Karpas-422 (cell line): ENCODE measurements at places on chromosomes 11 and 22. TPM values are rescaled to one million over a fixed set of nuclear protein-coding genes. Genes with fewer than 3 reads are reported as not detected.

GALNT18 gene
- not detected in 2 replicates for total RNA-seq

TREH gene
- total RNA-seq = not detected in 2 replicates

YPEL1 gene
- total RNA-seq = 1.6 and 1.8 TPM in 2 replicates

SERHL2 gene
- total RNA-seq = 3.2 and 3.7 TPM in 2 replicates

DNA sequence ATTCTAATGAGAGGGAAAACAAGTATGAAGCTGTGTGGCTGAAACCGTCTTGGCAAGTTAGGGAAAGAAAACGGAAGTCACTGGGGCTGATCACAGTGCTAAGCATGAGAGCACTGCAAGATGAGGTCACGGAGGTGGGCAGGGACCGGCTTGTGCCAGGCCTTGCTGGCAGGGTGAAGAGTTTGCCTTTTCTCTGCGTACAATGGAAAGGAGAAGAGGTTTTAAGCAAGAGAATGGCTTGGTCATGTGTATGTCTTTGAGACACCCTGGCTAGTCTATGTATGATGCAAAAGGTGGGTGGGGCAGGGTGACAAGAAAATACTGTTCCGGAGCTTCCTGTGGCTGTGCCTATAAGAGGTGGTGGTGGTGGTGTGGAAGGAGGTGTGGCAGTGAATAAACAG is 567.9 kb downstream of the NTM start:
- no peak overlapping the region for H3K27ac ChIP-seq
- H3K4me3 ChIP-seq = no peak overlapping the region
- no peak for DNase-seq
- H3K27me3 ChIP-seq = no peaks in the 10 kb centered on the region
- no peaks in the 10 kb centered on the region for H3K36me3 ChIP-seq
- H3K4me1 ChIP-seq = no peaks in the 10 kb centered on the region

- H3K4me1 ChIP-seq = no peaks in the 10 kb centered on the region
- H3K4me3 ChIP-seq = no peak overlapping the region
- no peaks in the 10 kb centered on the region for H3K27me3 ChIP-seq
- DNase-seq = peak; percentile 65
- H3K36me3 ChIP-seq = no peaks in the 10 kb centered on the region
Observed at GRCh38 chr22:43510281-43511070, 98.7 kb downstream of the MPPED1 start.

- no peaks in the 10 kb centered on the region for H3K4me1 ChIP-seq
- H3K27ac ChIP-seq = no peak overlapping the region
- H3K36me3 ChIP-seq = no peaks in the 10 kb centered on the region
- no peak overlapping the region for H3K4me3 ChIP-seq
Observed at GRCh38 chr11:56637500-56637899, 4.7 kb downstream of the OR5AP2 start.

DNA sequence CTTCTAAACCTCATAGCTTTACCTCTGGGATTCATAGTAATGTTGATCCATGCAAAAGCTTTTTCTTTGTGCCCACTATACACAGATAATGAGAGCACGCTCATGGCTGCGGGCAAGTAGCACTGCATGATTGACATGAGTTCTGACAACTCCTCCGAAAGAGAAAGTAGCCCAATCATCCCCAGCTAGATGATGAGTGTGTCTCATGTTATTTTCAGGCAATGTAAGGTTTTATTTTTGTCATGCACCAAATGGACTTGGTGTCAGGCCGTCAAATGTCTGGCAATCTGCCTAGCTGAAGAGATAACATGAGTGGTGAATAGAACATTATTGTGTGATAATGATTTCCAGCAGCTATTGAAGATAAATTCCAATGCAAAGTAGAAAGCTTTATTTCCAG is 662.6 kb downstream of the NTM start:
- H3K4me1 ChIP-seq = no peaks in the 10 kb centered on the region
- no peak overlapping the region for H3K27ac ChIP-seq
- no peak overlapping the region for H3K4me3 ChIP-seq

DNA sequence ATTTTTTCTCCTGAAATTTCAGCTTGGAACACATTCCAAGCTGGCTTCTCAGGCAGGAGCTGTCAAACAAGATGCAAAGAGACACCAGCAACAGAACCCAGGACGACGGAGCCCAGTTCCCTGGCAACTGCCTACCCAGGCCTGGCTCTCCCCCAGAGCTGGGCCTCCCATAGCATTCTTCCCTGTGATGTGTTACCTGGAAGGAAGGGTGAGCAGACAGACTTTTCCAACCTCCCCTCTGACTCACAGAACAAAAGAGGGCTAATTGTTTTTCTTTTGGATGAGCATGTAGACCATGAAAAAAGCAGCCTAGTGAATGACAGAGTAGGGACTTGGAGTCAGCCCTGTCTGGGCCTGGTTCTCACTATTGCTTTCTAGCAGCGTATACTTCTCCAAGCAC is 55.3 kb upstream of the BMAL1 start:
- H3K4me1 ChIP-seq = no peaks in the 10 kb centered on the region
- no peak overlapping the region for H3K4me3 ChIP-seq
- H3K27ac ChIP-seq = no peak overlapping the region
- H3K36me3 ChIP-seq = no peaks in the 10 kb centered on the region
- no peak for DNase-seq

GRCh38 chr11:132123449-132123848 is 753.0 kb downstream of the NTM start:
- no peak overlapping the region for H3K4me3 ChIP-seq
- DNase-seq = no peak
- no peaks in the 10 kb centered on the region for H3K27me3 ChIP-seq
- H3K4me1 ChIP-seq = no peaks in the 10 kb centered on the region
- H3K36me3 ChIP-seq = no peaks in the 10 kb centered on the region

DNA sequence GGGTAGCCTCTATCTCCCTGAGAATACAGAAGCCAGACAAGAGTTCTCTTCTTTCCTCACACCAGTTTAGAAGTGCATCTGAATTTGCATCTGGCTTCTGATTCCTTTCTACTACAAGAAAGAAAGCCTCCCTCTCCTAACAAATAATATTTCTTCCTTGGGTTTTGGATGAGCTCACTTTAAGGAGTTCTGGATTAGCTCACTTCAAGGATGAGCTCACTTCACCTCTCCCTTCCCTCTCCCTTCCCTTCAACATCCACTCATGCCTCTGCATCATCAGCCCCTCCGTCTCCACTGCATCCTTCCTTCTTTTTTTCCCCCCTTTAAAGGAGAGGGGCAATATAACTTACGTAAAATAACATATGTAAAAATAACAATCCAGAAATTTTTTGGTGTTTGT is 1.6 kb upstream of the MTNR1B start:
- no peak overlapping the region for H3K4me3 ChIP-seq
- H3K27me3 ChIP-seq = no peaks in the 10 kb centered on the region
- no peak overlapping the region for H3K27ac ChIP-seq
- no peaks in the 10 kb centered on the region for H3K4me1 ChIP-seq
- no peaks in the 10 kb centered on the region for H3K36me3 ChIP-seq

DNA sequence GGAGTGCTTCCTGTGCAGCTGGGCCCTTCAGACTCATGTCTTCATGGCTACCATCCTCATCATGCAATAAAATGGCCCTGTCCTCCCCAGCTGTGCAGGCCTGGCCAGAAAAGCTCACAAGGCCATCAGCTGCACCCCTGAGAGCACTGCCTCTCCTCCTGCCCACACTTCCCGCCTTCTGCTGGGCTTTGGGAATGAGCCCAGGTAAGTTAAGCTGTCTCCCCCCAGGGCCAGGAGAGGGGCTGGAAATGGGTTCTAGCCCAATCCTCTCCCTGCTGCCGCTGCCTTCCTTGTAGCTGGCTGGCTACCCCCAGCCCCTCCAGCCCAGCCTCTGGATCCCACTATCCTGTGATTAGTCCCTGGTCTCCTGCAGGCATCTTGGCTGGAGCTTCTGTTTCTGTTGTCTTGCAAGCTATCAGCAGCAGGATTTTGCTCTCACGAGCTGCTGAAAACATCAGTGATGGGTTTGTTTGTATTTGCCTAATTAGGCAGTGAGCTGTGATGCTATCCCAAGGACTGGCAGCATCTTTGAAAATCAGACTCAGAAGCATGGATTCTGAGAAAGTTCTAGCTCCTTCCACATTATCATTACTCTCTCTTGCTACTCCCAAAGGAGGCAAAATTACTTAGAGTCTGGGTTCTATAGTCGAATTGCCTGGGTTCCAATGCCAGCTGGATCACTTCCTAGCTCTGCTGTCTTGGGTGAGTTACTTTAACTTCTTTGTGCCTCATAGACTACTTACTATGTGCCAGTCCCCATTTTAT is 168.1 kb downstream of the ST3GAL4 start:
- no peak for DNase-seq
- H3K4me1 ChIP-seq = no peaks in the 10 kb centered on the region
- H3K36me3 ChIP-seq = no peaks in the 10 kb centered on the region
- H3K27ac ChIP-seq = no peak overlapping the region
- no peaks in the 10 kb centered on the region for H3K27me3 ChIP-seq
- no peak overlapping the region for H3K4me3 ChIP-seq
